ENCODE measurements at places on chromosomes 5 and 9.

DNA sequence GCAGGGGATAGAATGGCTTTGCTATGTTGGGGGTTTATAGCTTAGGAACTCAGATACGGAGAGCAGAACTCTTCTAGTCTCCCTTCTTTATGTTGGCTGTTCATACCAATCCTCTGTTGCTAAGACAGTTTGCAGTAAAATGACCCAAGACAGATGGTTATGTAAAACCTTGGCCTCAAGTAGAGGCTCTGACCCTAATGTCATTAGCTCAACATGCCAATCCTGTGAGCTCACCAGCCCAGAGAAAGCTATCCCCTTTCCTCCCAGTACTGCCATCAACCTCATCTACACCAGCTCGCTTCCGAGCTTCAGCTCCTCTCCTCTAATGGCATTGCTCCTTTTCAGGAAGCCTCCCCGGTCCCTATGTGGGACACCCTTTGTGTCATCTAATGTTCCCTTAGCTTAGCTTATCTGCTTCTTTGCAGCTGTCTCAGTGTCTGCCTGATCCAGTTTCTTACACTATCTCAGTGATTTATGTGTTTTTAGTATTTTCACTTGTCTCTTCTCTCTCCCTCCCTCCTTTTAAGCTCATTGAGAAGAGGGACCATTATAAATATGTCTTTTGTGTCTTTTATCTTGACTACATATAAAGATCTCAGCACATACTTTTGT is 281.3 kb upstream of the CLINT1 start:
- no peak for DNase-seq

DNA sequence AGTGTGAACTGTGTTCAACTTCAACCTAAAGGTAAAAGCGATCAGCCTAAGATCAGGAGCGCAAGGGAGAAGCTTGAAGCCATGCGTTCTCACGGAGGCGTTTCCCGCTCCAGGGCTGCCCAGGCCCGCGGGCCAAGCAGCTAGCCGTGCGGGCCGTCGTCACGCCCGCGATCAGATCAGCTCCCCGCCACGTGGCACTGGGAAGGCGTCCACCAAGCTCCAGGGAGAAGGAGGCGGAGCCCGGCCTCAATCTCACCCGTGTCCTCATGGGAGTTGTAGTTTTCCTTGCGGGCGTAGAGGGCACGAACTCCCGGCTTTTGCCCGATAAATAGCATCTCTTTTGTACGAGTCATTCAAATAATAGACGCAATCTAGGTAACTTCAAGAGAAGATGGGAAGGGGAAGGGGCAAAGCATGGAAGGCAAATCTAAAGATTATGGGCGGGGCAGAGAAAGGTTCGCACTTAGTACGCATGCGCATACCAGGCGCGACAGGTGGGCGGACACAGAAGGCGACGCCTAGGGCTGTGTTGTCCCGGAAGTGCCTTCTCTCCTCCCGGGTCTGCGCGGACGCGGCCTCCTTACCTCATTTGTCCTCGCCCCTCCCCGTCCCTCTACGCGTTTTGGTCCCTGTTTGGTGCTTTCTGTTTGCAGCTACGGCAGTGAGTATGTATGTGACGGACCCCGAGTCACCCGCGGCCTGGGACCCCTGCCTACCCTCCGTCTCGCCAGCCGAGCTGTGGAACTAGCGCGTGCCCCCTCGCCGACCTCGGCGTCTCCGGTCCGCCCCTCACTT is 40.8 kb upstream of the ZCCHC7 start:
- DNase-seq: peak; percentile 94

DNA sequence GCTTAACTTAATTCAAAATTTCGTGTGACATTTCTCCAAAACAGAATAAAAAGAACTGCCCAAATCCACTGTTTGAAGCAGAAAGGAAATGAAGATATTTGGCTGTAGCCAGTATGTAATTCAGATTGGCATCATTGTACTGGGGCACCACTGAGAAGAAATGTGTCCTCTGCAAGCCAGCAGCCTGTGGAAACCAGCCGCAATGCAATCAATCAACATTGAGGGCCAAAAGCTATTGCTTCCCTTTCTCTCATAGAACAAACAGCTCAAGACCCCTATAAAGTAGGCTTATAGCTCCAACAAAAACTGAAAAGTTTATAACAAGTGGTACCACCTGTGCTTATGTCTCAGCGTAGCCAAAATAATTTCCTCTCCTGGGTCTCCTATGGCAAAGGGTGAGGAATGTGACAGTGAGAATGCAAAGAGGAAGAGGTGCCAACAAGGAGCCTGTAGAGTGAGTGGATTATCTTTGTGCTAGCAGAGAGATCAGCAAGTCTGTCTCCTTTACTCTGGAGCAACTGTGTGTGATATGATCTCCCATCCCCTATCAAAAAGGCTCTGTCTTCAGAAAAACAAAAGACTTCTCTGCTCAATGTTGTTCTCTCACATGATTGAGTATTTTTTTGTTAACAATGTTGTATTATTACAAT is 1072.3 kb upstream of the DMAC1 start:
- no peak for DNase-seq

DNA sequence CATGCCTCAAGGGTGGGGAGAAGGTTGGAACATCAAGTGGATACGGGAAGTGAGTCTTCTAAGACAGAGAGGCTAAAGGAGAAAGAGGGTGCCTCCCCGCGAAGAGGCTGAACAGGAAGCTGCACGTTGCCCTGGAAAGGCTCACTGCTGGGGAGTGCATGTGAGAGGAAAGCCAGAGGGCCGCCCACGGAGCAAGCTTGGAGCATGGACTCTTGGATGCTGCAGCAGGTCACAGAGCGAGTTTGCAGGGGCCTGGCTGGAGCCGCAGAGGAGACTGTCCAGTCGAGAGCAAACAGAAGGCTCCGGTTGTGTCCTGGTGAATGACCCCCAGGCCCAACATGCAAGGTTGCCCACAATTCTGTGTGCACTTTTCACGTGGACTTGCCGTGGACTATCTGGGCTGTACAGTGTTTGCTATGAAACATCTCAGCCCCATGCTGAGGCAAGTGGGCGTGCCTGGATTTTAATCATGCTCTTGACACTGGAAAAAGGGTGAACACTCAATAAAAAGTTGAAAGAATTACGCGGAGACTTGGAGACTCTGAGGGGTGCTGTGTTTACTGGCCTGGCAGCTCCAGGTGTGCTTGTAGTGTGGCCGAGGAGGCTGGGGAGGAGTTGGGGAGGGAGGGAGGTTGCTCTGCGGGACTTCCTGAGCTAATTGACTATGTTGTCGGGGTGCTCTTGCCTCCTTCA is 54.5 kb upstream of the GARNL3 start:
- DNase-seq: no peak

GRCh38 chr5:117131876-117132275 is 557.3 kb upstream of the SEMA6A start:
- no peak for DNase-seq

GRCh38 chr5:33891788-33892619 is at the start of gene ADAMTS12:
Gene ADAMTS12, minus strand, starts transcription at chr5:33891990. Its CDS starts 134 bp downstream, at chr5:33891856.
- no peak for DNase-seq

DNA sequence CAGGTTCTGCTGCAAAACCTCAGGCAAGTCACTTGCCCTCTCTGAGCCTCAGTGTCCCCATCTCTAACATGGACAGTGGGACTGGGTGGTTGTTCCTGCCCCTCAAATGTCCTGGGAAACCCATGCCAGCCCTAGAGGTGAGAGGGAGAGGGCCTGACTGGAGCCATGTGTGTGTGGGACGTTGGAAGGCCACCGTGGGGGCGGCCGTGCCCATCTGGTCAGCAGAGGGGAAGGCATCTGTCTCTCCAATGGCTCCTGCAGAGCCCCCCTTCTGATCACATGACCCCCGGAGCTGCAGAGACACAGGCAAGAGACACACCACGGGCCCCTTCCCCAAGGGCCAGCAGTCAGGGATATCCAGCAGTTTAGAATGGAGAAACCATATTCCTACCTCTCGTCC is 1.7 kb downstream of the DNM1 start:
- DNase-seq: no peak

DNA sequence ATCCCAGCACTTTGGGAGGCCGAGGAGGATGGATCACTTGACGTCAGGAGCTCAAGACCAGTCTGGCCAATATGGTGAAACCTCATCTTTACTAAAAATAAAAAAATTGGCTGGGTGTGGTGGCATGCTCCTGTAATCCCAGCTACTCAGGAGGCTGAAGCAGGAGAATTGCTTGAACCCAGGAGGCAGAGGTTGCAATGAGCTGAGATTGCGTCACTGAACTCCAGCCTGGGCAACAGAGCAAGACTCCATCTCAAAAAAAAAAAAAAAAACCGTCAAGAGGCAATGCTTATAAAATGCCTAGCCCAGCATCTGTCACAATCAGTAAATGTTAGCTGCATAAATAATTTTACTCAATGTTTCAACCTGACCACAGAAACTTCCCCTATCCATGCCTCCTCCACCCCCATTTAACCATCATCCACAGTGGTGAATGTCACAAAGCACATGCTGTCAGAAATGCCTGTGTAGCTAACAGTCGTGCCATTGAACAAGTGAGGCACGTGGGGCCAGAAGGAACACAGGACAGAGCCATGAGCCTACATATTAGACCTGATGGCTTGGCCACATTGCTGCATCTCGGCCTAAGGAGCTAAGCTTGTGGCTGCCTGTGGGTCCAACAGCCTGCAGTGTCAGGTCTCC is 16.8 kb upstream of the TCOF1 start:
- DNase-seq: no peak

- DNase-seq: peak; percentile 44
These were observed 505 bp downstream of the C5orf34 start for GRCh38 chr5:43514471-43514815.

DNA sequence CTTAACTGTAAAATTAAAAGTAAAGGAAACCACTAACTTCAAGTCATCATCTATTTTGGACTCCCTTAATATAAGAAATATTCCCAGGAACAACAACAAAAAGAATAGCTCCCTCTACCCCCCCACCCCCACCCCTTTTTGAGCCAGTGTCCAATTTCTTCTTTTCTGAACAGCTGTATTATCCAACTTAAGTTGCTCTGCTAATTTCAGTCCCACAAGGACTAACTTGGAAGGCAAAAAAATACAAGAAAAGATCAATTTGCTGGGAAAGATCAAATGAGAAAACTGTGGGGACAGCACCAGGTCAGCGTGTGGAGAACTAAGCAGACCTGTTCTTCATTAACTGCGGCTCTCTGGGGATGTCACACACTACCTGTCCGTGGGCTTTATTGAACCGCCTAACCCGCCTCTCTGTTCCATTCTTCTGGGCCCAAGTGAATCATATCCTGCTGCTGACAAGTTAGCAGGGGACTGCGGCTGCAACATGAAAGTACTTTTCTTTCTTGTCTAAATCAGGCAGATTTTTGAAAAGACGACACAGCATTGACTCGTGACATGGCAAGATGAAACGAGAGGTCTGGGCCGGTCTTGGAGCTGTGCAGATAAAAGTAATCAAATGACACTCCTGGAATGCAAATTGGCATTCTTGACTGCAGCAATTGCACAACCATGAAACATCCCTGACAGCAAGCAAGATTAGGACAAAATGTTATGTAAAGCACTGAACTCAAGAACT is 2.7 kb downstream of the BNC2 start:
- peak; percentile 34 for DNase-seq

DNA sequence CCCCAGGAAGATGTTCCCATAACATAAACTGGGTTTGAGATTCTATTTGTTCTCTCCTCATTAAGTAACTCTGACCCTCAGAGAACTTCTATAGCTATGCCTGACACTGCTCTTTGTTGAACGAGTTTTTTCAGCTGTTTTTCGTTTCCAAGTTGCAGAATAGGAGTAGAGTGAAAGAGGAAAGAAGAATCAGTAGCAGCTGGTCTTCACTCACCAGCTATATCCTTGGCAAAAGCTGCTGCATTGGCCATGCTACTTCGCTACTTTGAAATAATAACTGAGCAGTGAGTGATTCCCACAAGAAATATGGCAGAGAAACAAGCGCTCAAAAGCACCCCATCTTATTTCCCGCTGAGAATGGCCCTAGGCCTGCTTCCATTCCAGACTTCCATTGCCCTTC is 329.0 kb downstream of the ISL1 start:
- no peak for DNase-seq

DNA sequence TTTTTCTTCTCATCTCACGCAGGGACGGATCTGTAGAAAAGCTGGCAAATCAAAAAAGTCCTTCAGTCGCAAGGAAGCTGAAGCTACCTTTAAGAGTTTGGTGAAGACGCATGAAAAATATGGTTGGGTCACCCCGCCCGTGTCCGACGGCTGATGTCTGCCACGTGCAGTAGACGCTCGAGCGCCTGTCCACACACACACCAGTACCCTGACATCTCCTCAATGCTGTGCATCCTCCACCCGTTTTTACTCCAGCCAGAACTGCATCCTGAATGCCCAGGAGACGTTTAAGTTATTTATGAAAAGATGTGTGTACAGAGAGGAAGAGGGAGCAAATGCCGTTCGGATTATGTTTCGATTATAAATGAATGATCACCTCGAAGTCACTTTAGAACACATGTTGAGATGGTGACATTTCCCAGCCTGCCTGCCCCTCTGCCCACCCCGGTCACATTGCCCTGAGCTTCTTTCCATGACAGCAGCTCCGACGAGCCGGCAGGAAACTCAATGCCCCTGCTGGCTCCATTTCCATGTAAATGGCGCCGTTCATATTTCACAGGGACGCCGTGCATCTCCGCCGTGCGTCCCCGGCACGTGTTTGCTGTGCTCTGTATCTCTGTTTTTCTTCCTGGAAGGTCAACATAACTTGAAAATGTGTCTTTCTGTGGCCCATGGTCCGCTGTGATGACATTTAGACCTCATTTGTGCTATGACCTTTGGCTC is 42.7 kb downstream of the UBE2QL1 start:
- no peak for DNase-seq

DNA sequence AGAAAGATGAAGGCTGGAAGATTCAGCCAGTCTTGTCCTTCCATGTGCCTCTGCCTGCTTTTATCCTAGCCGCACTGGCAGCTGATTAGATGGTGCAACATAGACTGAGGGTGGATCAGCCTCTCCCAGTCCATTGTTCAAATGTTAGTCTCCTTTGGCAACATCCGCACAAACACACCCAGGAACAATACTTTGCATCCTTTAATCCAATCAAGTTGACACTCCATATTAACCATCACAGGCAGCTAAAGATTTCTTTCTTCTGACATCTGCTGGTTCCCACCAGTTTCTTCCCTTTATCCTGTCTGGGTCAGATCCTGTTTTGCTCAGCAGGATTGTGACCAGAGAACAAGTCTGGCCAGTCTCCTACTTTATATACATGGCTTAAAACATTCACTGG is 276.5 kb upstream of the TYRP1 start:
- DNase-seq: no peak

GRCh38 chr9:111821006-111821528 is 26.3 kb upstream of the SHOC1 start:
- no peak for DNase-seq

DNA sequence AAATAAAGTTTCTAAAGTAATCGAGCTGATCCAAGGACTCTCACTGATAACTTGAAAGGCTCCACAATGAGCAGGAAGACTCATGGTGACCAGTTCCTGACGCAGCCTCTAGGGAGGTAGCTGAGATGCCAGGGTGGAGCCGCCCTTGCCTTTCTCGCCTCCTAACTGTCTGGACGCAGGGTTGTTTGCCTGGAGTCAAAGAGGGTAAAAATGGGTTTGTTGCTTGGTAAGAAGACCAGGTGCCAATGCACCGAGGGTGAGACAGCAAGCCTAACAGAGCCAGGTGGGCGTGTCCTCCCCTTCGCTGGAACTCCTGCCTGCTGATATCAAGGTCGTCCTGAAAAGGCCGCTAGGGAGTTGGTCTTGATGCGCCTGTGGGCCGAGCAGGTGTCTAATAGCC is 48.6 kb upstream of the FCN1 start:
- DNase-seq: no peak
